Activated T-helper 17 cell treated with anti-CD3 and anti-CD28 coated beads, Interleukin-2, amount 50 U/mL, for 72 hours (primary cell): ENCODE measurements at places on chromosomes 16 and 17.

DNA sequence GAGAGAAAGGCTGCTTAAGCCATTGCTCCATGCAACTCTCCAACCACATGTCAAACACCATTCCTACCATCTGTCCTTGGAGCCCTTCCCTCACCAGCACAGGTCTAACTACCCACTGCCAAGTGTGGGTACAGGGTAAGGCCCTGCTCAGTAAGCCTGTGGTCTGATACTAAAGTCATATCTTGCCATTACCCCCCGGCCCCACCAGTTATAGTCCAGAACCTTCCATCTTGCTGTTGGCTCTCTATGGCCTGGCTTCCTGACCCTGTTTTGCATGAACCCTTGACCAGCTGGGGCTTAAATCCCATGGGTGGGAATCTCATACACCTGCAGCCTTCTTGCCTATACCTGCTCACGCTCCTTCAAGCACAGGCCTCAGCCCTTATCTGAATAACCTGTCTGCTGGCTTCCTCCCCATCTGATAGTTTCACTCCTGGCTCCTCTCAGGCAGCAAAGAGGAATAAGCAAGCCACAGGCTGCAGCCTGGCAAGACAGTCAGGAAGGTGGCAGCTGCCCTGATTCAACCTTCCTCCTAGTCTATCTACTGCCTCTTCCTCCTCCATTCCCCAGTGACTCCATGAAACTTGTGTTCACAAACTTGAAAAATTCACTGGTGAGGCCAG is 64.1 kb downstream of the ZFHX3 start:
- ATAC-seq: no peak

- no peak for ATAC-seq
These were observed at the start of gene ASB16 for GRCh38 chr17:44170499-44171201. Gene ASB16, plus strand, starts transcription at chr17:44170704. Its CDS starts 86 bp downstream, at chr17:44170790.

DNA sequence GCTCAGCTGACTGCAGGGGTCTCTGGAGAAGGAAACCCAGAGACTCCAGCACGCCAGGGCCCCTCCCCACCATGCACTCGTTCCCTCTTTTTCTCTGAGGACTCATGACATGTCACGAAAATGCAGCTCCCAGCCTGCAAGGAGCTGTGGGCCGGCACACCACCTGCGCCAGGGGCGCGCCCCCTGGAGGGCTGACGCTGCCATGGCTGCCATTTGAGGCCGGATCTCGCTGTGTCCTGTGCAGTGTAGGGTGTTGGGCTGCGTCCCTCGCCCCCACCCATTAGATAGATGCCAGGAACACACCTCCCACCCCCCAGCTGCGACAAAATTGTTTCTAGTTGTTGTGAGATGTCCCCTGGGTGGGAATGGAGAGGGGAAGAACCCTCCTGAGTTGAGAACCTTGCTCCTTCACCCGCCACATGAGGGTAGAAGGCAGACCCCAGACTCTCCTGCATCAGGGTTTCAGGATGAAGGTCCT is 8.2 kb downstream of the SYNGR2 start:
- ATAC-seq: peak; percentile 71

- no peak for ATAC-seq
These were observed 247.0 kb downstream of the GSG1L start for GRCh38 chr16:27816561-27816960.

- ATAC-seq: no peak
These were observed 6.8 kb downstream of the MGRN1 start for GRCh38 chr16:4631444-4631843.

- ATAC-seq: no peak
These were observed 39.8 kb downstream of the TEX2 start for GRCh38 chr17:64223283-64223682.

DNA sequence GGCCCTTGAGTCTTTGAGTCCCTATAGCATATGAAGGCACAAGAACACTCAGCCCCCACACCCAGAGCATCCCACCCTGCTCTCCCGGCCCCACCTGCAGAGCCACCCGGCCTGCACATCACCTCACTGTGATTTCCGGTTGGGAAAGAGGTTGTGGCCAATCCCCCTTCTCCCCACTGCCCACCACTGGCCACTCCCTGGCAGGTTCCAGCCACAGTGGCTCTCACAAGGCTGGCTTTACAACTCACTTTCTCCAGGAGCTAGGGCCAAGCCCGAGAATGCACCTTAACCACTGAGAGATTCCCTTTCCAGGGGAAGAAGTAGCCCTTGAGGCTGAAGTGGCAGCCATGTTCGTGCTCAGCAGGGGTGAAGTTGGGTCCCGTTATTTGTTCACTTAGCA is 123.9 kb downstream of the C16orf78 start:
- no peak for ATAC-seq

DNA sequence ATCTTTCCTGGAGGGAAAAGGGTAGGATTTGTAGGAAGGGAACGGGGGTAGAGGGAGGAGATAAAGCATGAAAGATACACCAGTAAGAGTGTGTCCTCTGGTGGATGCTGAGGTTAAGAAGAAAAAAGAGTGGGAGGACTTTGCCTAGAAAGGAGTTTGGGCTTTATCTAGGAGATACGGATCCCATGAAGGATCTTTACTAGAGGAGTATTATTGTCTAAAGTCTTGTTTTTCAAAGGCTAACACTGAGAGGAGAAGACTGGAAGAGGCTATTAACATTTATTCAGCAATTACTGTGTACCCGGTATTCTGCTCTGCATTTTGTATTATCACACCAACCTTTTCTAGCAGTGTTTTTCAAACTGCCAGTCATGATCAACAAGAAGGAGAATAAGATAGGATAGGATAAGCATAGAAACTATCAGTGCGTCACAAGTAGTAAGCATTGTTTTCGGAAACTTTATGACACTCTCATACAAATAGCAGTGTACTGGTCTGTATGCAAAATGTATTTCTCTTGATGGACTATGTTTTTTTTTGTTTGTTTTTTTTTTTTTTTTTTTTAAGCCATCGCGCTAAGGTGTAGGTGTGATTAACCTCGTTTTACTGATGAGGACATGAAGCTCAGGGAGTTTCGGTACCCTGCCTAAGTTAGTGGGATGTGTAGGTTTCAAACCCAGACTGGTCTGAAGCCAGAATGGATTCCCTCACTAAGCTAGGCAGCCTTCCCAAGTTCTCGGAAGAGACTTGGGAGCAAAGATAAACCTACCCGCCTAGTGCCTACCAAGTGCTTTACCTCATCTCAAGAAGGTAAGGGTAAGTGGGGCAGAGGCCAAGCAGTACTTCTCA is 1.3 kb upstream of the SP2 start:
- ATAC-seq: no peak

DNA sequence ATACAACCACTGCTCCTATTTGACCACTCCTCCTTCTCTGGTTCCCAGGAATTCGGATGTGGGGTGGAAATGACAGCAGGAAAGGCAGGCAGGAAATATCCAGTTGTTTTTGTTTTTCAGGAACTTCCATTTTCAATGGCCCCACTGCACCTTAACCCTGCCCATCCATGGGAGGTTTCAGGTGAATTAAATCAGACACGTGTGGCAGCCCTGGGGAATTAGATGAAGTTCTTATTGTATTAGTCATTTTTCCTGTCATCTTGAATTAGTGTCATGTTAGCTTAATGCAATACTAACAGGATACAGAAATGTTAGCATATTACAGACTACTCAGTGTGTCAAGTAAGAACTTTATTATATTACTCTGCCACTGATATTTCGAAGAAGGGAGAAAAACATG is 146.4 kb downstream of the CHD9NB start:
- ATAC-seq: no peak

DNA sequence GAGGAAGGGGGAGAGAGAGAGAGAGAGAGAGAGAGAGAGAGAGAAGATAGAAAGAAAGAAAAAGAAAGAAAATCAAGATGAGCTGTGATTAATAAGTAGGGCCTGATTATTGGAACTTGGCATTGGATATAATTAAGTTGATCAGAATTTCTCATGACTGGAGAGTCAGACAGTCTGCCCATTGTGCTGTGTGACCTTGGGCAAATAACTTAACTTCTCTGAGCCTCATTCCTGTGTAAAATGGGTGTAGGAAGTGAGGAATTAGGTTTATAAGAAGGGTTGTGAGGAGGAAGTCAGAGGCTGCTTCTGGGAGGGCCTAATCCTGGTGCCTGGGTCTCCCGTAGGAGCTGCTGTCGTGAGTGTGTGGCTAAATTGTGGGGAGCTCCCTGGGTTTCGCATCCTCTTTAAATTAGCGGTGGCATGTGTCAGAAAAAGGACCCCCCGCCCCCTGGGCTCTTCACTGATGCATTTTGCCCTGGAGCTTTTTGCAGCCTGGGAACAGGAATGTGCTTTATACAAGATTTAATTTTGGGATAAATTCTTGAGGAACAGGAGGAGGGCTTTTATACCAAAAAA is 76.0 kb downstream of the CMIP start:
- ATAC-seq: no peak

DNA sequence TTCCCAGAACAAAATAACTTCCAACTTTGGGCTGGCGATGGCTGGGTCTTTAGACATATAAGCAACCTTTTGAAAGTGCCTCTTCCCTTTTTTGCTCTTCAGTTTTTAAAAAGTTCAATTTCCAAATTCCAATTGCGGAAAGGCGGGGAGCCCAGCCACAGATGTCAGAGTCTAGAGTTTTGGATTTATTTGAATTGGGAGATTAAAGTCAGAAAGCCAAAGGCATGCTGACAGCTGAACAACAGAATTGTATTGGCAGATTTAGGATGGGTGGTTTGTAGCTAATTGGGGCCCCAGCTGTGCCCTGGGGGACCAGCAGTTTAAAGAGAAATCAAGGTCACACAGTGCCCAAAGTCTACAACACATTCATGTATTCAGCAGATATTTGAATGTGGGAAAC is 10.5 kb downstream of the YPEL2 start:
- no peak for ATAC-seq

- peak; percentile 16 for ATAC-seq
These were observed 53.0 kb upstream of the GAS7 start for GRCh38 chr17:10251212-10251948.

GRCh38 chr16:22318690-22319358 is 21.6 kb downstream of the POLR3E start:
- peak; percentile 46 for ATAC-seq

DNA sequence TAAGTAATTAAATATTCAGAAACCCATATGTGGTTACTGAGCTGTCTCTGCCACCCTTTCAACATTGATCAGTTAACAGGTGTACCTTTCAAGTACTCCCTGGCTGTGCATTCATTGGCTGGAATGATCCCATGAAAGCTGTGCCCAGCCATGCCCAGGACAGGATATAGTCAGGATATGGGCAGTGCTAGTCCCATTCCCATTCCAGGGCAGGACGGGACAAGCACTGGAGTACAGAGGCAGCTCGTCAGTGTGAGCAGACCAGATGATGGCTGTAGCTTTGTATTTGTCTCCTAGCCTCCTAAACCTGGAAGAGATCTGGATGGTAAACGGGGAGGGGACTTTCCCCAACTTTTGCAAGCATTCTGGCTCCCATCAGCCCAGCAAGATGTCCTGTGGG is 22.5 kb downstream of the HEATR3 start:
- no peak for ATAC-seq

DNA sequence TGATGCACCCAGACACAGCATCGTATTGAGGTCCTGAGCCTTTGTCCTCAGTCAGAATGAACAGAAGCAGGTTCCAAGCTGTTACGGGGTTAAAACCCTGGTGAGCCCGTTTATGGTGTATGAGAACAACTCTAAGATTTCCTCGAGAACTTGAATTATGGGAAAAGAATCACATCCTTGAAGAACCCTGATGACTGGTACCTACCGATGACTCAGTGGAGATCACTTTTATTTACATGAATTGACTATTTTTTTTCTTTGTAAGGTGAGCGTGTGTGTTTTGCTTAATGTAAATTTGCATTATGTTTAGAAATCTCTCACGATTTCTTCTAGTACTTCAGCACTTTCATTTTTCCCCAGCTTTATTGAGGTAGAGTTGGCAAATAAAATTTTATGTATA is 3.3 kb upstream of the KRTAP4-4 start:
- ATAC-seq: no peak

- ATAC-seq: no peak
These were observed 16.1 kb upstream of the NAGS start for GRCh38 chr17:43988301-43988700.

DNA sequence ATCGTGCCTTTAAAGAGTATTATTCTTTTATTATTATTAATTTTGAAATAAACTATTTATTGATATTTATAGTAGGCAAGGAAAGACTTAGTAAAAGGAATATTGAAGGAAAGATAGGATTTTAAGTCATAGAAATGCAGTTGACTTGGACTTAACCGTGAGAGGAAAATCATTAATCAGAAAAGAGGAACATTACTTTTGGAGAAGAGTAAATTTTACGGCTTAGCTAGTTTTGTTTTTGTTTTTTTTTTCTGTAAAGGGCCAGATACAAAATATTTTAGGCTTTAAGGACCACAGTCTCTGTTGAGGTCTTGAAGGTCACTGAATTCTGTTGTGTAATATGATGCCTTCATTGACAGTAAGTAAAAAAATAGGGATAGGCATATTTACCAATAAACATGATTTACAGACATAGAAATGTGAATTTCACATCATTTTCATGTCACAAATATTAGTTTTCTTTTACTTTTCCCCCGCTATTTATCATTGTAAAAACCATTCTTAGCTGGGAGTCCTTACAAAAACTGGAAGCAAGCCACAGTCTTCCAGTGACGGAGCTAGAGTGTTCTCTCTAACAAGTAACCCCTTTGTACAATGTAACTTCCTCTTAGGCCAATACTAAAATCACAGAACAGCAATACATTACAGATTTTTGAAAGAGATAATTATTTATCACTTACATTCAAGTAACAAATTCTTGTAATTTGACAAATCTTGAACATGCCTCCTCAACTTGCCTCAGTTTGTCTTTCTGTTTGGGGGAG is 2.3 kb upstream of the KCNJ16 start:
- no peak for ATAC-seq

DNA sequence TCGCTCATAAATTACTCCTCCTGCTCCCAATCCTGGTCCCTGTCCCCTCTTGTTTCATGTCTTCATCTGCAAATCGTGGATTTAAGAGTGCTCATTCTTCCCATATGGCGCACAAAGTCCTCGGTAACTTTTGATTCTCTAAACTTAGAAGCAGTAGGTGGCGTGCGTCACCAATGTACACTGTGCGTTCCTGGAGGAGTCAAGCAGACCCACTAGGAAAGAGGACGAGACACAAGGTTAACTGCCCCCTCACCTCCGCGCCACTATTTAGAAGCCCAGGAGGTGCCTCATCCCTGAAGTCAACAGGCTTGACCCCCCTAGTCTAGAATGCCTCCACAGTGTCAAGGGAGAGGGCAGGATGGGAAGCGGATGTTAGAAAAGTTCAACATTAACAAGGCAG is 2.9 kb downstream of the SLC13A5 start:
- no peak for ATAC-seq

- no peak for ATAC-seq
These were observed 221.1 kb upstream of the HSBP1 start for GRCh38 chr16:83586461-83587200.

- ATAC-seq: peak; percentile 85
These were observed 517.6 kb downstream of the MAF start for GRCh38 chr16:79082970-79083369.

- no peak for ATAC-seq
These were observed 177.9 kb downstream of the SEC14L1 start for GRCh38 chr17:77318491-77319210.

- ATAC-seq: no peak
These were observed 35.0 kb downstream of the DHRS7B start for GRCh38 chr17:21161498-21162393.

- ATAC-seq: no peak
These were observed 32.9 kb upstream of the ANKRD40CL start for GRCh38 chr17:50800196-50800700.

- no peak for ATAC-seq
These were observed 1.5 kb upstream of the SOX9 start for GRCh38 chr17:72119077-72119872.

- no peak for ATAC-seq
These were observed 46.8 kb downstream of the SREBF1 start for GRCh38 chr17:17789828-17790636.

- no peak for ATAC-seq
These were observed 13.3 kb downstream of the GPT2 start for GRCh38 chr16:46897471-46897870.
